Activated CD4-positive, alpha-beta T cell treated with anti-CD3 and anti-CD28 coated beads for 36 hours (primary cell): ENCODE measurements at places on chromosomes 2 and 18.

DNA sequence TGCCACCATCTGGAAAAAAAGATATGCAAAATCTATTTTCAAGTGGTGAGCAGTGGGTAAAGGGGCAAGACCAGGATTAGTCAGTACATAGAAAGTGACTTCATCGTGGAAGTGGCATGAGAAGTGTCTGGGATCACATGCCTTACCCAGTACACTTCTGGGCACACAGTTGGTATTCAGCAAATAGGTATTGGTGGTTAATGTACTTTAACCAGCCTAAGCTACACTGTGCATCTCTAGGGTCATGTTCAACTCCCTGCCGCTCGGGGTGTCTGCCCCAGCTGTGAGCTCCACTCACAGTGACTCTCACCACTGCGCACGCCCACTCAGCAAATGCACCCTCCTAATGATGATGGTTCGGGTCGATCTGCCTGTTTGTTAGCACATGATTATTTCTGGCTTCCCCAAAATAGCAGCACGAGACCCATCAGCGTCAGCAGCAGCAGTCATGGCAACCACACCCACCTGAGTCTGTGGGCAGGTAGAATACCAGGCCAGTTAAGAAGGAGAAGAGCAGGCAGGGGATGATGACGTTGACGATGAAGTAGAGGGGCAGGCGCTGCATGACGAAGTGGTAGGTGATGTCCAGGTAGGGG is 11.1 kb downstream of the CHRNA1 start:
- peak; percentile 30 for DNase-seq

DNA sequence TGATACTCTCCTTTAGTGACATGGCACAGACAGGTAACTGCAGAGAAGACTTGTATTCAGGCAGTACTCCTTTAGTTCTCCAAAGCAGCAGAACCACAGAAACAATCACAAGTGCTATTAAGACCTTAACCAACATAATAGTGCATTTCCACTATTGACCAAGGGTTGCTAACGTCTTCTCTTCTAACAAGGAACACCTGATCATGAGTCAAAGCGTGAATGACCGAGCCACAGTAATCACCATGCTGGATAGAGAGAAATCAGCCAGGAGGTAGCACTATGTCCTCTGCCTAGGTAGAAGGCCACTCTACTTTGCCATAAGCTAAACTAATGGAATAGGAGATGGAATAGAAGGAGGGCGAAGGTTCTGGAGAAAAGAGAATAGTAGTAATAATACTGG is 161.0 kb downstream of the ANKRD44 start:
- DNase-seq = no peak

DNA sequence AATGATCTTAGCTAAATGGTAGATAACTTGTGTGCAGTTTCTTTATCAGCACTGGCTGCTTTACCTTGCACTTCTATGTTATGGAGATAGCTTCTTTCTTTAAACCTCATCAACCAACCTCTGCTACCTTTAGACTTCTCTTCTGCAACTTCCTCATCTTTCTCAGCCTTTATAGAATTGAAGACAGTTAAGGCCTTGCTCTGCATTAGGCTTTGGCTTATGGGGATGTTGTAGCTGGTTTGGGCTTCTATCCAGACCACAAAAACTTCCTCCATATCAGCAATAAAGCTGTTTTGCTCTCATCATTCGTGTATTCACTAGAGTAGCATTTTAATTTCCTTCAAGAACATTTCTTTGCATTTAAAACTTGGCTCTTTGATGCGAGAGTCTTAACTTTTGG is 123.7 kb downstream of the PIK3C3 start:
- no peak for DNase-seq

DNA sequence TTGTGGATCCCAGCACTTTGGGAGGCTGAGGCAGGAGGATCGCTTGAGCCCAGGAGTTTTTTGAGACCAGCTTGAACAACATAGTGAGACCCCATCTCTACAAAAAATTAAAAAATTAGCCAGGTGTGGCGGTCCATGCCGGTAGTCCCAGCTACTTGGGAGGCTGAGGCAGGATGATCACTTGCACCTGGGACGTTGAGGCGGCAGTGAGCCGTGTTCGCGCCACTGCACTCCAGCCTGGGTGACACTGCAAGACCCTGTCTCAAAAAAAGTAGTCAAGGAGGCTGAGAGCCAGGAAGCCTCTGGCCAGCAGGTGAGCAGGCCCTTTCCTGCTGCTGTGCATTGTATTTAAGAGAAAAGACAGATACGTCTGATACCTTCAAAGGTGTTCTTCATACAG is 11.1 kb upstream of the PROC start:
- no peak for DNase-seq

GRCh38 chr18:58241877-58242276 is 197.9 kb downstream of the NEDD4L start:
- no peak for DNase-seq

DNA sequence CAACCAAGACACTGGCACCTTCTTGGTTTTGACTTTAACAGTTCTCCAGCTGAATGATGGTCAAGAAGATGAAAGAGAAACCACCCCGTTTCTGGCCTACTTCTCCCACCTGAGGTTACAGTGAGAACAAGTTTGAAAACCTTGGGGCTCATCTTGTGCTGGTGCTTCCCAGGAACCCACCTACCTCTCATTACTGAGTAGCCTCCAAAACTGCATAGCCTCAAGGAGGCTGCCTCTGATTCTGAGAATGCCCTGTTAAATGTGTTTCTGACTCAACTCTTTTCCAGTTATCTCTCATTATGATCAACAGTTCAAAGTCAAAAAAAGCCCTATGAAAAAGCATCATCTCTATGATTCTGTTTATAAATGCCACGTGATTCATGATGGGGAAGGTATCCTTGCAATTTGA is 121.9 kb downstream of the CACNB4 start:
- peak; percentile 47 for DNase-seq
